ENCODE measurements at places on chromosomes 1 and 21.

- no peak for DNase-seq
Observed at GRCh38 chr1:209617047-209617673, 33.6 kb downstream of the CAMK1G start.

GRCh38 chr1:201419746-201420607 is 1.6 kb downstream of the TNNI1 start:
- no peak for DNase-seq

DNA sequence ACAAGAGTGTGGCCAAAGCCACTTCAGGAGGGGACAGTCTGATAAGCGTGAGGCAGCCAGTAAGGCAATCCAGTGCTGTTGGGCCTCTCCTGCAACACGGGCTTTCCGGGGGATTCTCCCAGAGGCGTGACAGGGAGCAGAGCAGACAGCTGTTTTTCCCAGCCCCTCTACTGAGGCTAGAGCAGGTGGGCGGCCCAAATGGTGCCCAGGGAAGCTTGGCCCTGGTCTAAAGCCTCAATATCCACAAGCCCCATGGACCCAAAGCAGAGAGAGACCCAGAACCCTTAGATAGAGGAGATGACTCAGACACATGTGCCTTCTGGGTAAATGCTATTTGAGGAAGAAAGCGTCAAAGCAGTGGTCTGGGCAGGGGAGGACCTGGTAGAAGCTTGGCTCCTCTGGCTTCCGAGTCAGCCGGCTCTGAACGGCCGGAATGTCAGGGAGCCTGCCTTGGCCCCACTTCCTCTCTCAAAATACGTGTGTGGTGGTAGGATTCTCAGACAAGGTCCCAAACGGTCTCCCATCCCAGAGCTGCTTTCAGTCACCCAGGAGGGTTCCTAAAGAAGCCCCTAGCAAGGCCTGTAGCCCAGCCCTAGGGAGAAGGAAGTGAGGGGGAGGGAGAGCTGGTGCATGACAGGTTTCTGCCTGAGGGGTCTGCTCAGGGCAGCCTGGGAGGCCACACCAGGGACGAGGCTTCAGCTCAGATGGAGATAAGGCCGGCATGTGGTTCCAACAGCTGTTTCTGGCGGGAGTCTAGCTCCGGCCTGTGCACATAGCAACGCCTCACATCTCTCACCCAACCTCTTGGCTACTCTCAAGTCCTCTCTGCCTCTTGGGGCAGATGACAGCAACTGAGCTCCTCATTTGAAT is 28.8 kb downstream of the PIK3C2B start:
- DNase-seq = no peak

DNA sequence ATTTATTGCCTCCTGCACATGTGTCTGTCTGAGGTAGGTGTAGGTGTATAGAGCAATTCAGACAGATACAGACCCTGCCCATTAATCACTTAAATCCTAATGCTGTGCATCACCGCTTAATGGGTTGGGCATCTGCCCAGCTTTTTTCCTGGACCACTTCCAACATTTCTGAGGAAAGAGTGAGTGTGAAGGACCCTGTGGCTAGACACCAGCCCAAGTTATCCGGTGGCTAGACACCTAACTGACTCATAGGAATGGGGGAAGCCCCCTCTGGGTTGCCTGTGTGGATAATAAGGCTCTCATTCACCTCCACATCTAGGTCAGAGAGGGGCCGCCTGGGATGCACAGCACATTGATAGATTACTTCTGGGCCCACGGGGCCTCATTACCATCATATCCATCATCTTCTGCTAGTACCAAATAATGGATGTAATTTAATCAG is 121.1 kb upstream of the RAVER2 start:
- DNase-seq = no peak

GRCh38 chr1:244424649-244425334 is 26.9 kb downstream of the ADSS2 start:
- no peak for DNase-seq

GRCh38 chr1:203597331-203598090 is 29.1 kb upstream of the ATP2B4 start:
- no peak for DNase-seq

GRCh38 chr1:2575801-2576663 is 10.5 kb upstream of the PRXL2B start:
- no peak for DNase-seq

DNA sequence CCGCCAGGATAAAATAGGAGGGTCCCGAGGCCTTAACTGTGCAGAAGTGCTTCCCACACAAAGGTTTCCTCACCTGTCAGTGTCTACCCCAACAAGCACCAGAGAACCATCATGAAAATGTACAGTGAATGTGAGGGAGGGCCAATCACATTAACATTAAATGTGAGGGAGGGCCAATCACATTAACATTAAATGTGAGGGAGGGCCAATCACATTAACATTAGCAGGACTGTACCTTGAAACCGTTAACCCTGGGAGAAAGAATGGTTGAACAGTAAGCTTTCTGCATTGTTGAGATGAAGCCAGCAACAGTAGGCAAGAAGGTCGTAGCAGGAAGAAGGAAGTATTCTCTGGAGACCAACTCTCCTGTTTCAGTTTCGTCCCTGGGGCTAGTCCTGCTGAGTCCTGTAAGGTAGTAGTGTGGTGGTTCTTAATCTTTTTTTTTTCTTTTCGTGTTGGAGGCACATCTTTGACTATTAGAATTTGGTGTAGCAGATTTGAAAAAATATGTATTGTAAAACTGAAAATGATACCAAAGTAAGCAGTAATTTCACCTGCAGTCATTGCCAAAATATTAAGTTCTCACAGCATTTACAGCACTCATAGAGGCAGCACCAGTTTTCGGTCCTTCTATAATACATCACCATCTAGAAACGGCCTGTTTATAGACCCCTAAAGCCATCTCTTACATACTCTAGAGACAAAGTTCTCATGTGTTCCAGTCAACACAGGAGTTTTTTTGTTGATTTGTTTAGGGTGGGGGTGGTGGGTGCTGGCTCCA is 98.6 kb upstream of the PPP2R5A start:
- no peak for DNase-seq

- no peak for DNase-seq
Observed at GRCh38 chr1:203278082-203278884, 27.0 kb upstream of the BTG2 start.

GRCh38 chr1:93678946-93679480 is 2.6 kb downstream of the BCAR3 start:
- no peak for DNase-seq

- no peak for DNase-seq
Observed at GRCh38 chr1:185652348-185652747, 81.8 kb upstream of the HMCN1 start.

- no peak for DNase-seq
Observed at GRCh38 chr1:178530037-178530402, 17.1 kb downstream of the TEX35 start.

DNA sequence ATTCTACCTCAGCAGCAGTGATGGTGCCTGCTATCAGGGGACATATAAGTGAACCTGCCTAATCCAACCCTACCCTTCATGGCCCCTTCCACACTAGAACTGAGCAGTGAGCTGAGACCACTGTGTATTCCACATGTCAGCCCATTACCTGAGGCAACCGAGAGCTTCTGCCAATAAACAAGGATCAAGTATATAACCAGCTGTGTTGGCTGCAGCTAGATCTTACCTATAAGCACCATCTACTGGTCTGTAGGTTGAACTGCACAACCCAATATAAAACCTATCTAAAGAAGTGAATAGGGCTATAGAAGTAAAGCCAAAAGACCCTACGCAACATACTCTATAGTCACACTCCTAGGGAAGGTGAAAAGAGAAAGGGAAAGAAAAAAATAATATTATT is 376.9 kb downstream of the HHIPL2 start:
- no peak for DNase-seq

GRCh38 chr1:224710196-224710595 is 94.1 kb downstream of the CNIH3 start:
- DNase-seq = no peak

GRCh38 chr1:206905295-206906164 is 8.3 kb downstream of the IL24 start:
- DNase-seq = no peak

DNA sequence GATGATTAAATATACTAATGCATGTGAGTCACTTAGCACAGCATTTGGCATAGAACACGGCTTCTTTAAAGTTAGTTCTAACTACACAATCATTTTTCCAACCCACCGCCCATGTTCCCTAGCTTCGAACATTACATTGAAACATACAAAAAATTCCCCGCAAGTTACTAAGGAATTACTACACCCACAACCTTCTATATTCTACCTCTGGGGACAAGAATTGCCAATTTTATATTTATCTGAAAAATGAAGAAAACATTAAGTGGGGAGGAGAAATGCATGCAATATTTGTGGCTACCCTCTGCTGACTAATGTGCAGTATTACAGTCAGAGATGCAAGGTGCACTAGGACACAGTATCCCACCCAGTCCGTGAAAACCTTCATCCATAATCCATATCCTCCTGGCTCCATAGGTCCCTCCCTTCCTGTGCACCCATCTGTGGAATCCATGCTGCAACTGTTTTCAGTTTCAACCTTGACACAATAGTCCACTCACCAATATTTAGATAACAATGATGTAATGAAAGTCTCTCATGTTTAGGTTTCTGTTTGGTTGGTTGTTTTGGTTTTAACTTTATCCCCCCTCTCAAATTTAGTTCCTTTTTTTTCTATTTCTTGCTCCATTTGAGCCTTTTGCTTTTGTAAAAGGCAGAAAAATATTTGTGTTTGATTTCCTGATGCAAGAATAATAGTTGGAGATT is 31.6 kb downstream of the RGS5 start:
- no peak for DNase-seq

GRCh38 chr1:27099135-27099586 is 55.8 kb downstream of the SLC9A1 start:
- DNase-seq = no peak

DNA sequence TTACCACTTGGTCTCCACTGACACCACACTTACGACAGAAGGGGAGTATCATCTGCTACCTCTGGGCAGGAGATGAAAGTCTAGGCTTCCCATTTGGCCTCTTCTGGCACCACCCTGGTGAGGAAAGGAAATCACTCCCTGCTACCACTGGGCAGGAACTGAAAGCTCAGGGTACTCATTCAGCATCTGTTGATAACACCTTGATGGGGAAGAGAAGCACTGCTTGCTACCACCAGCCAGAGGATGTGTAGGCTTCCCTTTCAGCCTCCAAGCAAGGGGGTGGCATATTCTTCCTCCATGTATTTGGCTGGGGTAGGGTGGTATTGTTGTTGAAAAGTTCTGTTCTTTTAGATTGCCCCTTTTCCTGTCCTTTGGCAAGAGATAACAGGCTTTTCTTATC is 115.0 kb downstream of the ACBD6 start:
- DNase-seq = no peak

- no peak for DNase-seq
Observed at GRCh38 chr1:214475746-214476145, 75.7 kb downstream of the PTPN14 start.

DNA sequence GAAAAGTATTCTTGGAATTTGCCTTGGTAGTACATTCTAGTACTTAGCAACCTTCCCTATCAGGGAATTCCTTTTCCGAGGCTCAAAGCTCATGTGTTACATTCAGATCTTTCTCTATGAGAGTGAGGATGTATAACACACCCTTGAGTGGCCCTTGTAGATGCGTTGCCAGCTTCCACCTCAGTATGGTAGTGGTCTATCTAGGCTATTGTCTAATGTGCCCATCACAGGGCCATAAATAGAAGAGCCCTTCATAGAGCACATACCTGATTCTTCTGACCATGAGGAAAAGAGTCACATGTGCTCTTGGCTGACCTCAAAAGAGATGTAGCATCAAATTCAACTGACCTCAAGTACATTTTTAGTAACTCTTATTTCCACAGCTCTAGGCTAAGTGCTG is 14.0 kb upstream of the ZC3H11B start:
- no peak for DNase-seq

DNA sequence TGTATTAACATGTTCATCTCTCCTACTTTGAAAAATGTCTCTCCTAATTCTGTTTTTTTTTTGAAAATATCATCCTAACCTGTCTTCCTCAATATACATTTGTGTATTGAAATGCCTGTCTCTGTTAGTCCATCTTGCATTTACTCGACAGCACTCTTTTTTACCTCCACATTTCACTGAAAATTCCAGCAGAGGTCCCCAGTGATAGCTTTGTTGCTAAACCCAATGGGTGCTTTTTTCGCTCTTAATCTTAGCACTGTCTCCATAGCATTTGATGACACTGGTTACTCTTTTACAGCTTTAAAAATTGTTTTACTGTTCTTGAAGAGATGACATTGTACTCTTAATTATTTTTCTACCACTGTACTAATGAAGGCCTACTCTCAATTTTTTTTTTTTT is 10.8 kb downstream of the OSBPL9 start:
- no peak for DNase-seq

GRCh38 chr21:39660191-39660980 is 47.6 kb downstream of the B3GALT5 start:
- DNase-seq = no peak

GRCh38 chr1:170309389-170310013 is 163.7 kb downstream of the NTMT2 start:
- no peak for DNase-seq

DNA sequence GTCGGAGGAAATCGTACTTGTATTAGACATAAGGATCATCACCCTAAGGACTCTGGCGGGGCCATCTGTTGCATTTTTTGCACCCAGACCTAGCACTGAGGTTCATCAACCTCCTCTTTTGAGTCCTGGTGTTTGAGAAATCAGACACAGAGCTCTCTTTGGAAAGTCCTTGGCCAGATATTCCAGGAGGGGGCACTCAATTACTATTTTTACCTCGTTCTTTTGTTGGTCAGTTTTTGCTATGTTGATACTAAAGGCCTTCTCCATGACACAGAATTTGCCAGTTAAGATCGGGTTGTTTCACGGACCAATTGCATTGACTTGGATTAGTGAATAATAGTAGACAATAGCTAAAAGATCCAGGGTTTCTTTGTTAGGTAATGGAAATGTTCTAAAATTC is 711.2 kb downstream of the KCNT2 start:
- no peak for DNase-seq

DNA sequence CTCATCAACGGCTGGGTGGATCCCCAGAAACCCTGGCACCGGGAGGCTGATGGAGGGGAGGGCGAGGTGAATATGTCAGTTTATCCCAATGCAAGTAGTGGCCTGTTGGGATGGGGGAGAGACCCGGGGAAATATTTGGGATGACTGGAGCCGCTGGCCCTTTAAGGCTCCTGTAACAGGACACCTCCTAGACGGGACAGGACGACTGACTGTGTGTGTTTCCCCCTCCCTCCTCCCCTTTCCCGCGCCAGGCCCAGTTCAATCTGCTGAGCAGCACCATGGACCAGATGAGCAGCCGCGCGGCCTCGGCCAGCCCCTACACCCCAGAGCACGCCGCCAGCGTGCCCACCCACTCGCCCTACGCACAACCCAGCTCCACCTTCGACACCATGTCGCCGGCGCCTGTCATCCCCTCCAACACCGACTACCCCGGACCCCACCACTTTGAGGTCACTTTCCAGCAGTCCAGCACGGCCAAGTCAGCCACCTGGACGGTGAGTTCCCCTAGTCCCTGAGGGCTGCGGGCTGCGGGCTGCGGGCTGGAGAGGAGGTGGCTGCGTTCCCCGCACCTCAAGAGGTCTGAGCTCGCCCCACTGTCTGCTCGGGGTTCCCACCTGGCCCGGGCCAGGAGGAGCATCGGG is 44.8 kb upstream of the CCDC27 start:
- DNase-seq = no peak

DNA sequence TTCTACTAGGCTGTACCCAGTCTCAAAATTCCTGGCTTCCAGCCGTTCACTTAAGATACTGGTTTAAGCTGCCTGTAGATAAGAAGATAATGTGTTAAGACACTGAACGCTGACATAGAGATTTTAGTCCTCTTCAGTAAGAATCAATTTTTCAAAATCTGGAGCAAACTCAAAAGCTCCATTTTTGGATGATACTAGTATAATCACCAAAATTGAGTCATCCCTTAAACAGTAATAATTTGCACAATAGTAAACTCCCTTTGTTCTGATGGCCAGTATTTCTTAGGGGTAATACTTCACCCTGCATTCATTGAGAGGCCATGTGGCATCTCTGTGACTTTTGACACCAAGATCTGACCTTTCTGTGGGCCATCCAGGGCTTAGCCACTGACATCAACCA is 299.8 kb upstream of the USP25 start:
- DNase-seq = no peak

Data from stimulated activated CD8-positive, alpha-beta memory T cell treated with anti-CD3 and anti-CD28 coated beads, Interleukin-12 subunit alpha, Interleukin-12 subunit beta, amount 100 ng/mL, for 1 hour (primary cell).